Activated CD8-positive, alpha-beta T cell treated with anti-CD3 and anti-CD28 coated beads for 36 hours (primary cell): ENCODE measurements at places on chromosomes 4 and X.
A peak's percentile ranks its signal among the peaks of the same experiment; 100 is the strongest.

DNA sequence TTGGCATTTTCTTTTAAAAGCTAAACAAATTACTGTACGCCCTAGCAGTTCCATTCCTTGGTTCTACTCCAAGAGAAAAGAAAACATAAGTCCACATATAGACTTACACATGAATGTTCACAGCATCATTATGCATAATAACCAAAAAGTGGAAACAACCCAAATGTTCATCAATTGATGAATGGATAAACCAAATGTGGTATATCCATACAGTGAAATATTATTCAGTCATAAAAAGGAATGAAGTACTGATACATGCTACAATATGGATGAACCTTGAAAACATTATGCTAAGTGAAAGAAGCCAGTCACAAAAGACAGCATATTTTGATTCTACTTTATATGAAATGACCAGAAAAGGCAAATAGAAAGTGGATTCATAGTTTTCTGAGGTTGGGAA lies 36.5 kb downstream of the MED14 start:
- no peak for DNase-seq

- no peak for DNase-seq
Observed at GRCh38 chrX:118062817-118063615, 53.6 kb downstream of the KLHL13 start.

DNA sequence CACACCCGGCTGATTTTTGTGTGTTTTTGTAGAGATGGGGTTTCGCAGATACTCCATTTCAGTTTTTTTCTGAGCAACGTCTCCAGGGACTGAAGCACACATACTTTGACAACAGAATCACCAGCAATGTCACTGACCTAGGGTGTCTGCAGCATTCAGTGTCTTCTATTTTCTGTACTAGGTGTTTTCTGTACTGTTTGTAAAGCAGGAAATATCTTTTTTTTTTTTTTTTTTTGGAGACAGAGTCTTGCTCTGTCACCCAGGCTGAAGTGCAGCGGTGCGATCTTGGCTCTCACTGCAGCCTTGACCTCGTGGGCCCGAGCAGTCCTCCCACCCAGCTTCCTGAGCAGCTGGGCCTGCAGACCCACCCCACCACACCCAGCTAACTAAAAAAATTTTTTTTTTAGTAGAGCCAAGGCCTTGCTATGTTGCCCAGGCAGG lies 8.9 kb downstream of the ADD1 start:
- DNase-seq = no peak

DNA sequence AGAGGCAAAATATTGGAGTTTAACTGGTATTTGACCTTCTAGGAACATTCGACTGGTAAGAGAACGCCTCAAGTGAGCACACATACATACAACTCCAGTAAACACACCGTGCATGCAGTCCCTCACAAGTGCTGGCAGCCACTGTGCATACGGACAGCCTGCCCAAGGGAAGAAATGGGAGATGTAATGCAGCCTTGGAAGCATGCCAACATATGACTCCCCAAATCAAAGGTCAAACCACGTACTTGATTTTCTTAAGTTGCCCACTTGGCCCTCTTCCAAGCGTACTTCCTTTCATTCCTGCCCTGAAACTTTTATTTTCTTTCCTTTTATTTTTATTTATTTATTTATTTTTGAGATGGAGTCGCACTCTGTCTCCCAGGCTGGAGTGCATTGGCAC lies 206.6 kb downstream of the SPRY1 start:
- DNase-seq = peak; percentile 42
